ENCODE measurements at places on chromosomes 3 and 15.

DNA sequence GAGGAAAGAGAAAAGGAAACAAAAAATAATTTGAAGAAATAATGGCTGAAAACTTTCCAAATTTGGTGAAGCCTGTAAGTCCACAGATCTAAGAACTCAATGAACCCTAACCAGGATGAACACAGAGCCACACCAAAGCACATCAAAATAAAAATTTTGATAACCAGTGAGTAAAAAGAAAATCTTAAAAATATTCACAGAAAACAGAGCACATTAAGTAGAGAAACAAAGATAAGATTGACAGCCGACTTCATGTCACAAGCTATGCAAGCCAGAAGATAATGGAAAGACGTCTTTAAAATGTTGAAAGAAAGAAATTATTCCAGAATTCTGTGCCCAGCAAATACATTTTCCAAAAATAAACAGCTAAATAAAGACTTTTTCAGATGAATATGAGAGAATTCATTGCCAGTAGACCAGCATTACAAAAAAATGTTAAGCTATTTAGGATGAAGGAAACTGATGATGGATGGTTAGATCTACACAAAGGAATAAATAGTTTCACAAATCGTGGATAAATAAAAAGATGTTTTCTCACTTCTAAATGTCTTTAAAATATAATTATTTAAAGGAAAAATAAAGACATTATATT, 140.2 kb upstream of the SKOR1 start:
- no peak for DNase-seq

- DNase-seq = no peak
Measured at GRCh38 chr15:84830036-84830435, 12.9 kb downstream of the ALPK3 start.

GRCh38 chr3:136943436-136943835, 14.3 kb upstream of the IL20RB start:
- DNase-seq = no peak

DNA sequence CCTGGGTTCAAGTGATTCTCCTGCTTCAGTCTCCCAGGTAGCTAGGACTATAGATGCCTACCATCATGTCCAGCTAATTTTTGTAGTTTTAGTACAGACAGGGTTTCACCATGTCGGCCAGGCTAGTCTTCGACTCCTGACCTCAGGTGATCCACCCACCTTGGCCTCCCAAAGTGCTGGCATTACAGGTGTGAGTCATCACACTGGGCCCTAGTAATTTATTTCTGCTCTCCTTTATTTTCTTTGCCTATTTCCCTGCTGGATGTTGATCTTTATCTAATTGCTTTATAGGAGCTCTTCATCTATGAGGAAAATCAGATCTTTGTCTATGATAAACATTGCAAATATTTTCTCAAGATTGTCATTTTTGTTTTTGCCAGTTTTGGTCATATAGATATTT, 31.7 kb downstream of the UQCC5 start:
- DNase-seq = no peak

GRCh38 chr15:62957130-62957529, 85.4 kb upstream of the TPM1 start:
- DNase-seq = no peak
